GM23248 (cell line): ENCODE measurements at places on chromosomes 2 and 18. TPM values are rescaled to one million over a fixed set of nuclear protein-coding genes. Genes with fewer than 3 reads are reported as not detected.

Gene INHA
- 0.11 TPM in 1 of 2 replicates, not detected in the other for total RNA-seq

Gene CAPN13
- total RNA-seq = not detected in 2 replicates

Gene GCA
- total RNA-seq = 1.6 and 3.0 TPM in 2 replicates

Gene CNTNAP5
- total RNA-seq = not detected in 2 replicates

Gene TMEM178A
- total RNA-seq = 0.32 TPM in 1 of 2 replicates, not detected in the other

Gene RAB6C
- total RNA-seq = not detected in 2 replicates

Gene EVA1A
- 95.6 and 126 TPM in 2 replicates for total RNA-seq

Gene ATP6V1B1
- total RNA-seq = not detected in 2 replicates

Gene NEB
- 1.3 and 1.5 TPM in 2 replicates for total RNA-seq

Gene RTP5
- total RNA-seq = not detected in 2 replicates

DNA sequence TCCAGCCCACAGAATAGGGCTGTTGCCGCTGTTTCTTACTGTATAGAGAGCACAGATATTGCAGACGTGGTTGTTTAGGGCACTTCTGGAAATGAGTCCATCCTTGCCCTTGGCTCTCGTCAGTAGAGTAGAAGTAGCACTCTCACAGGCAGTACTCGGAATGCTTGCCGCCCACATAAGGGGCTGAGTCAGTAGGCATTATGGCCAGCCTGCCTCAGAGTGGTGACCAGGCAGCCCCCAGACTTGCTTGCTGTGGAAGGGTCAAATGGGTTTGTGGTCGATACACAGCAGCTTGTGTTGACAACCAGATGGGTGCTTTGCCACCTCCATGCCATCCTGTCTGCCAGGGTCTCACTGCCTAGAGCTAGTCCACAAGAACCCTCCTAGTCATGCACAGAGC, 38.7 kb downstream of the PLEKHB2 start:
- H3K27me3 ChIP-seq = no peaks in the 10 kb centered on the region
- DNase-seq = peak; percentile 58
- H3K27ac ChIP-seq = no peak overlapping the region
- H3K36me3 ChIP-seq = peaks cover 29% of the 10 kb centered on the region
- peaks cover 4% of the 10 kb centered on the region; the same call in 1 of the 2 replicates for H3K4me1 ChIP-seq

DNA sequence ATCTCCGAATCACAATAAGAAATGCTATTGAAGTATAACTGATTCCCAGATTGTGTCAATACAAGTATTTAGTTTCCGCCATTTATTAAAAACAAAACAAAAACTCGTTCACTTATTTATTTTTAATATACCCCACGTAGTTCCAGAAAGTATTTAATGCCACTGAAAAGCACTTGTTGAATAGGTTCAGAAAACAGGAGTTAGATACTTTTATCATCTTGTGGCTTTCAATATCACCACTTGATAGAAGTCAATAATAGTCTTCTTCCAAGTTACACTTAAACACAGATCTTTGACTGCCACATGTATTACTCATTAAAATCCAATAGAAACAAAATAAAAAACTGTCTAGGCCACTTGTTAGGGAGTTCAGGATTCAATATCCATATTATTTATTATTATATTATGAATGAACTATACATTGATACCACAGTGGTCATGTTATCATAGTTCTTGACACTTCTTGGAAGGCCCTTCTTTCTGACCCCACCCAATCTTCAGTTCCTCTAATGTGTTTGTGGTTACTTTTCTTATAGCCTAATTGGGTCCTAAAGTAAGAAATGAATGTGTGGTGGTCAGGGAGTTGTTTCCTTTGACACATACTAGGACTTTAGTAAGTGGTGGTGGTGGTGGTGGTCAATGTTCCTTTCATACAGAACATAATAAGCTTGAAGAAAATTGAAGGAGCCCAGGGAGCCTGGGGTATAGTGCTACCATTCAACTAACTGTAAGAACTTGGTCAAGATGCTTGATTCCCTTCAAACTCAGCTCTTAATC, 221.3 kb upstream of the ITGA4 start:
- no peaks in the 10 kb centered on the region for H3K36me3 ChIP-seq
- no peak overlapping the region for H3K4me3 ChIP-seq
- no peak overlapping the region for H3K27ac ChIP-seq
- no peaks in the 10 kb centered on the region for H3K27me3 ChIP-seq
- no peak for DNase-seq

GRCh38 chr2:238406221-238406997, 20.3 kb upstream of the ASB1 start:
- no peak overlapping the region for H3K27ac ChIP-seq
- DNase-seq = no peak
- no peaks in the 10 kb centered on the region for H3K27me3 ChIP-seq
- H3K4me1 ChIP-seq = no peaks in the 10 kb centered on the region
- no peak overlapping the region for H3K4me3 ChIP-seq
- H3K36me3 ChIP-seq = no peaks in the 10 kb centered on the region

DNA sequence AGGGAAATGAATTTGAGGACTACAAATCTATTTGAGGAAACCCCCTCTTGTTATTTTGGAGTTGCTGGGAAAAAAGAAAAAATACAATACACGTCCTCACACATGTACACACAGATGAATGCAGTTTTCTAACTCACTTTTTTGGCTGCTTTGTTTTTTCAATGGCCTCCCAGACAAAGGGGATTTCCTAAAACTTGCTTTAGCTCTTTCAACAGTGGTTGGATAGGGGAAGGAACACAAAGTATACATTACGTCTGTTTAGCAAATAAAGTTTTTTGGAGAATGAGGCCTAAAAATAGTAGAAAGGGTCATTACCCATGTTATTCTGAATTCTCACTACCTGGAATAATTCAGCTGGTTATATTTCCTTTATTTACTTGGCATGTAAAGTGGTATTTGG, 125.3 kb upstream of the ITGB6 start:
- H3K36me3 ChIP-seq = peaks cover 9% of the 10 kb centered on the region; the same call in 1 of the 2 replicates
- H3K27me3 ChIP-seq = no peaks in the 10 kb centered on the region
- H3K27ac ChIP-seq = 0 out of 2 replicates have a peak overlapping the region, but pooled peaks have one; percentile 7
- peaks cover 70% of the 10 kb centered on the region for H3K4me1 ChIP-seq
- no peak overlapping the region for H3K4me3 ChIP-seq
- DNase-seq = no peak

DNA sequence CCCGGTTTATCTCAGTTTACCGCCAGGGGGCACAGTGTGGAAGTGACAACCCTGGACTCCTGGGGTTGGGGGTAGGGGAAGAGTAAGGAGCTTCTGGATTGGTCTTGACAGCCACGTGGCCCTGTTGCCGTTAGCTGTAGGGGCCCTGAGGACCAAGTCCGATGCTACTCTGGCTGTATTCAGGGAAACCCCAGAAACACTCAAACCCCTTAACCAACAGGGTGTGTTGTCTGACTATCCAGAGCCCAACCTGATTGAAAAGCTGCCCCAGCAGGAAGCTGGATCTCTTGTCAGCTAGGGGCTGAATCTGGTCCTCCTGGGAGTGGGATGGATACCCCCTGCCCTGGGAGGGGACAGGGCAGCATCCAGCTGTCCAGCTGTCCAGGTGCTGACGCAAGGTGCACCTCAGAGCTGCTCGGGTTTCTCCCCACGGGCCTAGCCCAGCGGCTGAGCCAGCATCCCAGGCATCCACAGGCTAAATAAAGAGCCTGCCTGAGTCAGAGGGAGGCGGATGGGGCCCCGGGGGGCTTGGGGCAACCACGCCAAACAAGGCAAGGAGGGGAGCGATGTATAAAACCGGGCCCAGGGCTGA, 3.1 kb upstream of the GMPPA start:
- H3K27ac ChIP-seq = no peak overlapping the region
- peaks cover 13% of the 10 kb centered on the region for H3K4me1 ChIP-seq
- H3K36me3 ChIP-seq = no peaks in the 10 kb centered on the region
- peak; percentile 79 for DNase-seq

- no peaks in the 10 kb centered on the region for H3K4me1 ChIP-seq
- no peak overlapping the region for H3K27ac ChIP-seq
- no peaks in the 10 kb centered on the region for H3K27me3 ChIP-seq
- H3K4me3 ChIP-seq = no peak overlapping the region
- no peaks in the 10 kb centered on the region for H3K36me3 ChIP-seq
Observed at GRCh38 chr2:207848545-207848928, 78.8 kb upstream of the FZD5 start.

DNA sequence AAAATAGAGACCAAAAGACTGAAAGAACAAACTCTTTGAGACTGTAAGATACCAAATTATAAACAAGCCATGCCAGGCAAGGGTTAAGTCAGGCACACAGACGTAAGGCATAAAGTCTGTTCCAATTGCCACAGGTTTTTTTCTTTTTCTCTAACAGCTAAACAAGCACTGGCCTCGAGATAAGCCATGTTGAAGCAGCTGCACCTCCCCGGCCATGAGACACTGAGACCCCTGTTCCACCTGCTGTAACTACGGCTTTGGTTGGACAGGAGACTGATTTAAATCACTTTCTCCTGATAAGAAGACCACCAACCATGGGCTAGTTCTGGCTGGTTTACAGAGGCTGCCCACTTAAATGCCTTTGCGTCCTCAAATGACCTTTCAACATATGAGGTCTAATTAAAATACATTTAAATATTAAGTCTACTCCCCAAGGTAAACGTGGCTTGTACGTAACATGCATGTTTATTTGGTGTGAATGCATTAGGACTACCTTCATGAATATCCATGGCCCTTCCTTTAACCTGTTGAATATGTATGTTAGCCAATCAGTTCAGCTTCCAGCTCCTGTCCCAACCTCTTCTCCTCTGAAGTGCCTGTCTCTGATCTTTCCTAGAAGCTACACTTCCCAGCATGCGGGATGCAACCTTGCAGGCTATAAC, 117.2 kb downstream of the CMPK2 start:
- H3K4me1 ChIP-seq = no peaks in the 10 kb centered on the region
- no peaks in the 10 kb centered on the region for H3K36me3 ChIP-seq
- H3K4me3 ChIP-seq = no peak overlapping the region
- DNase-seq = no peak
- no peaks in the 10 kb centered on the region for H3K27me3 ChIP-seq
